ENCODE measurements at places on chromosomes 12 and 14. TPM values are rescaled to one million over a fixed set of nuclear protein-coding genes. Genes with fewer than 3 reads are reported as not detected.

ALG10 gene
- 28.5 TPM for total RNA-seq

CCDC177 gene
- 0.08 TPM for total RNA-seq

- peaks cover 50% of the 10 kb centered on the region for H3K36me3 ChIP-seq
- DNase-seq: no peak
- peaks cover 97% of the 10 kb centered on the region for H3K4me1 ChIP-seq
- H3K27ac ChIP-seq: peak overlapping the region; percentile 92
- H3K4me3 ChIP-seq: peak overlapping the region; percentile 75
- no peaks in the 10 kb centered on the region for H3K27me3 ChIP-seq
Measured at GRCh38 chr14:100078216-100078803, 13.1 kb downstream of the EVL start.

DNA sequence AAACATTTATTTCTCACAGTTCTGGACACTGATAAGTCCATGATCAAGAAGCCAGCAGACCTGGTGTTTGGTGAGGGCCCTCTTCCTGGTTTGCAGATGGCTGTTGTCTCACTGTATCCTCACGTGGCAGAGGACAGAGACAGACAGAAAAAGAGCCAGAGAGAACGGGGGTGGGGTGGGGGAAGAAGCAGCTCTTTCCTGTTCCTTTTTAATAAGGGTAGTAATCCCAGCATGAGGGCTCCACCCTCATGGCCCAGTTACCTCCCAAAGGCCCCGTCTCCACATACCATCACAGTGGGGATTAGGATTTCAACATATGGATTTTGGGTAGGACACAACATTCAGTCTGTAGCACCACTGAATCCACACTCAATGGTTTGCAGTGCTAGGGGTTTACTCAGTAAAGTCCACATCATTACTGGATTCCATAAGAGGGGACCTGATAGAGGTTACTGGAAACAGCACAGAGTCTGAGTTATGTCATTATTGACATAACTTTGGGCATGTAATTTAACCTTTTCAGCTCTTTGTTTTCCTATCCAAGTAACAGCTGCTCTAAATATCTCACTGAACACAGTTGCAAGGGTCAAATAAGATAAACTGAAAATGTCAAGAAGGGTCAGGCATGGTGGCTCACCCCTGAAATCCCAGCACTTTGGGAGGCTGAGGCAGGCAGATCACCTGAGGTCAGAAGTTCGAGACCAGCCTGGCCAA, 53.2 kb downstream of the RPAP3 start:
- H3K36me3 ChIP-seq: peaks cover 2% of the 10 kb centered on the region
- no peak overlapping the region for H3K4me3 ChIP-seq
- no peak for DNase-seq

Measured in activated T-helper 1 cell treated with anti-CD3 and anti-CD28 coated beads, Interleukin-12 subunit alpha, Interleukin-12 subunit beta, Interleukin-2, Interleukin-4 antibody, amounts not matched to agents 30 ng/mL and 10 ng/mL and 1 ng/mL, durations not matched to agents 14 hours and 24 hours and 36 hours (primary cell).